ENCODE measurements at places on chromosomes 5 and 9.

GRCh38 chr5:14332746-14333145 lies 189.6 kb downstream of the TRIO start:
- DNase-seq, result no peak

GRCh38 chr5:151317871-151318270 lies 14.3 kb upstream of the SLC36A3 start:
- no peak for DNase-seq

DNA sequence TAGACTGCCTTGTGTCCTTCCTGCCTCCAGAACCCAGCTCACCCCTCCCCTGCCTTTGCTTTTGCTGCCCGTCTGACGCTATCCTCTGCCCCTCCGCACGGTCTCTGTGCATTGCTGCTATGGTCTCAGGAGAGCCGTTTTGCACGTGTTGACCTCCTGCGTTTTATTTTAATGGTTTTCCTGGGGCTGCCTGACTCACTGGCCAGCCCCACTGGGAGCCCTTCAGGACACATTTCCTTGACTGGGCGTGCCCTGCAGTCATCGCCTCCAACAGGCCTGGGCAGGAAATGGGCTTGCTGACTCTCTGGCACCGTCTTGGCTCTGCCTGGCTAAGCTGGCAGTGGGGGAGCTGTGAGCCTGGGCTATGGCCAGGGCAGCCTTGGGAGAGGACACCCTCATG lies 17.9 kb upstream of the ASS1 start:
- no peak for DNase-seq

DNA sequence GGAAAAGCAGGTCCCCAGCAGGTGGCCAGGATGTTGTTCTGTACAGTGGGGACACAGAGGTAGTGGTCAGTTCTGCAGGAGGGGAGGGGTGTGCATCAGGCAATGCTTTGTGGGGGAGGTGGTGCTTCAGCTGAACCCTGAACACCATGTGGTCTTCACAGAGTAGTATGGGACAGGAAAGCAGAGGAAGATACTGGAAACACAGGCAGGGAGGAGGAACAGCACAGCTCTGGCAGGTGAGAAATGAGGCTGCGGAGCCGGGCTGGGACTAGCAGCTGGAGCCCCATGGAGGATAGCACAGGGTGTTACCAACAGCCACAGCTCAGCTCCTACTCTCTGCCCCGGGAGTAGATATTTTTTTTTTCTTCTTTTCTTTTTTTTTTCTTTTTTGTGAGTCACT lies 161.5 kb downstream of the ENTREP1 start:
- no peak for DNase-seq

DNA sequence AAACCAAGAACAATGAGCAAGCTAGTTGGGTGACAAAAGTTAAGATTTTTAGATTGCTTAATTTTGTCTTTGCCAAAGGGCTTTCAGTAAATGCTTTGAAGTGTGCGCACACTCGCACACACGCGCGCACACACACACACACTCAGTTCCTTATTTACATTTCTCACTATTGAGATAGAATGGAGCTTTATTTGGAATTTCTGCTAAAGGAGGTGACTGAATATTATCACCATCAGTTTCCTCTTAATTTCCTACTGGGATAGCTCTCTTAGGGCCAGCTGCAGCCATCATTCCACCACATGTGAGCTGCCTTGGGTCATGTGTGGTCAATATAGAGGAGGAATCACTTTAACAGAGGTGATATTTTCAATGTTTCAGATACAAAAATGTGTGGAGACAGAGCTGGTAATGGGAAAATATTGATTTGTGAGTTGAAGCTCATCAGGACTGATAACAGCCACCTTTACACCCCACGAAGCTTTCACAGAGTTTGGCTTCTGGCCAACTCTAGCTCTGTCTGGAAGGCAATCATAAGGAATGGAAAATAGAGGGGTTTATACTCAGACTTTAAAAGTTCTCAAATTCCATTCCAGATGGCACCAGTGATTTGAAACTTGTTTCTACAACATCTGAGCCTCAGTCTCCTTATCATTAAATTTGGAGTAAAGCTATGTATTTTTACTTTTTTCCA lies 99.9 kb downstream of the MACIR start:
- DNase-seq, result no peak

GRCh38 chr9:114745108-114745848 lies 60.6 kb downstream of the TNFSF15 start:
- no peak for DNase-seq

GRCh38 chr5:74722271-74722670 lies 37.2 kb downstream of the HEXB start:
- DNase-seq, result no peak

DNA sequence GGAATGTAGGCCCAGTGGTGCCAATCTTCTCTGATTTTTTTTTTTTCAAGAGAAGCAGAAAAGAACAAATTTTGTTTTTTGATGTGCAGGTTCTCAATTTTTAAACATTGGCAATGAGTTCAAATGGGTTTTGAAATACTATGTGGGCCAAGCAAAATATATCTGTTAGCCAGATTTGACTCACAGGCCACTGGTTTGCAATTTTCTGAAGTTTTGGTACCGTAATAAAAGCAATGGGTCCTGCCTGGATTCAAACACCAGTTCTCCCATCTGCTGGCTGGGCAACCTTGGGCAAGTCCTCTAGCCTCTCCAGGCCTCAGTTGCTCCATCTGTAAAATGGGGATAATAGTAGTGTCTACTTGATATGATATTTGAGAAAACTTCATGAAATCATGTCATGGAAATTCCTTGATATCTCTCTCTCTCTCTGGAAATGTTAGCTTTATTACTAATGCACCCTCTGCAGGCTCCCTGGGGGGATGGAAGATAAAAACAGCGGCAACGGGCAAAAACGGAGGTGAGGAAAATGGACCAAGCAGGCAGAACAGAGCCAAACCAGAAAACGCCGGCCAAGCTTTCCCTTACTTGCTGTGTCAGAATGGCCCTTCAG lies 63.4 kb downstream of the SMIM23 start:
- no peak for DNase-seq

DNA sequence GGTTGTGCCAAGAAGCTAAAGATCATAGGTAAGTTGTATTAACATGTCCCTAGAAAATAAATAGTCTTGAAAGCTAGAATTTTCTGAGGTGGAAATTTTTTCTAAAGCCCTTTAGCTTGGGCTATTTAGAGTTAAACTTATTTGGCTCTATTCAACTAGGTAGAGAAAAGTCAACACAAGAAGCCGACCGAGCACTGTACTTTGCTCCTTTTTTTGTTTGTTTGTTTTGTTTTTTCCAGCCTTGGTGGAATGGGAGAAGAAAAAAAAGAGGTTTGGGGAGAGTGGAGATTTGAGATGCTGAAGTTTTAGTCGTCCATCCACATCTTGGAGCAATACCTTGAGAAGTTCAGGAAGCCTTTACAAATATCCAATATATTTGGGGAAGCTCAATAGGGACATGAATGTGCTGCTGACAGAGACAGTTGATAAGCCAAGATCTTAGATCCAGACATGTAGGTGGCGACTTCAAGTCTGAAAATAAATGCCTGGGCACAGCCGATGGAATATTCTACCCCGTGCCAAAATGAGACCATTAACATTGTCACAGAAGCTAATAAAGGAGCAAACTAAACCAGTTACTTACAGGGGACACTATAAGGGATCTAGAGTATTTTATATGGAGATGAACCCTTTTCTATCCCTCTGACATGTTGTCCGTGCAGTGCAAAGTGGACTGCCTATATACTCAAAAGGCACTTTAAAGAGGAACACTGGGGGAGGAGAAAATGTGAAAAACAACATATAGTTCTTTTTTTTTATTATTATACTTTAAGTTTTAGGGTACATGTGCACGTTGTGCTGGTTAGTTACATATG lies 466.1 kb downstream of the PTPRD start:
- no peak for DNase-seq

DNA sequence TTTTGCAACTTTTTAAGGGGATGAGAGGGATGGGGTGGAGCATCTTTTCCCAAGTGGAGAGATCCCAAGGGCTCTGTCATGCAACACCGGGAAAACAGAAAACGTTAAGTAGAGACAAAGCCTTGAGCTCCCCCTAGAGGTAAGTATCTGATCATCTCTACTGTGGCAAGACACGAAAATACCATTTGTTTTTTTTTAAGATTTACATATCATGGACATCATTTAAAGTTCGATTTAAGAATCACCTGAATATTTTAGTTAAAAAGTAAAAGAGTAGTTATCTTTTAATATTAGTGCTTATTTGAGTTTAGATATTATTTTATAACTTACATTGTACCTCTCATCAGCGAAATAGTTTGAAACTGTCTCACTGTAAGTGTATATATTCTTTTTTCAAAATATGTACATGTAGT lies 200.4 kb downstream of the LRRC70 start:
- no peak for DNase-seq

GRCh38 chr5:149358294-149358651 lies 427 bp downstream of the PCYOX1L start:
- DNase-seq, result no peak

GRCh38 chr5:170070556-170071412 lies 34.9 kb upstream of the FOXI1 start:
- DNase-seq, result no peak

- DNase-seq, result no peak
Observed at GRCh38 chr9:15697446-15697851, 144.6 kb downstream of the CCDC171 start.

DNA sequence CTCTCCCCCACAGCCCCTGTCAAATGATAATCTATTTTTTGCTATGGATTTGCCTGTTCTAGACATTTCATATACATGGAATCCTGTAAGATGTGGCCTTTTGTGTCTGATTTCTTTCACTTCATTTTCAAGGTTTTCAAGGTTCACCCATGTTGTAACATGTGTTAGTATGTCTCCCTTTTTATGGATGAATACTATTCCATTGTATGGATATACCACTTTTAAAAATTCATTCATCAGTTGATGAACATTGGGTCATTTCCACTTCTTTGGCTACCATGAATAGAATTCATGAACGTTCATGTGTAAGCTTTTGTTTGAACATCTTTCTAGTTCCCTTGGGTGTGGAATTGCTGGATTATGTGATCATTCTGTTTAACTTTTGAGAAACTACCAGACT lies 94.7 kb upstream of the ZNF366 start:
- no peak for DNase-seq

- DNase-seq, result peak; percentile 41
Observed at GRCh38 chr9:112750016-112750763, at the start of gene SNX30. Gene SNX30 (plus strand): TSS chr9:112750760. CDS start chr9:112751002, 242 bp downstream.

GRCh38 chr5:2864515-2865105 lies 113.1 kb upstream of the IRX2 start:
- no peak for DNase-seq

- no peak for DNase-seq
Observed at GRCh38 chr9:38117651-38118050, 48.6 kb upstream of the SHB start.

- DNase-seq, result no peak
Observed at GRCh38 chr5:10424124-10424731, 17.5 kb upstream of the ROPN1L start.

GRCh38 chr9:125906144-125906543 lies 159.0 kb downstream of the PBX3 start:
- no peak for DNase-seq

DNA sequence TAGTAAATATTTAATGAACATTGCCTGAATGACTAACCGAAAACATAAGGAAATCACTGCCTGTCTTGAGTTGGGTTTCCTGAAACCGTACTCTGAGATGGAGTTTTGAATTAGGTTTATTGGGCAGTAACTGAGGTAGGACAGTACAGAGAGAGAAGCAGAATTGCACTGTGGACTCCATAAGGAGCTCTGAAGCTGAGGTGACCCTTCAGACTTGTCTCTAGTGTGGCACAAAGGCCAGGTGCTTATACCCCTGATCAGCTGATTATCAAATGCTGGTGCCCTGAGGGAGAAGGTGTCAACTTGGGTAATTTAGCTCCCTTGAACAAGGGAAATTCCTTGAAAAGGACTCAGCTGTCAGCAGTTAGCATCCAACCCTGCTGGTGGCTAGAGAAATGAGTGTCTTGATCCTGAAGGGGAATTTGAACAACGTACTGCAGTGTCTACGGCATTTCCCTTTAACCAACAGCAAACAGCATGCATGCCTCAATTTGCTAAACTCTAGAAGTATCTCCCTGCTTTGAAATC lies 135.0 kb upstream of the SMARCA2 start:
- no peak for DNase-seq

DNA sequence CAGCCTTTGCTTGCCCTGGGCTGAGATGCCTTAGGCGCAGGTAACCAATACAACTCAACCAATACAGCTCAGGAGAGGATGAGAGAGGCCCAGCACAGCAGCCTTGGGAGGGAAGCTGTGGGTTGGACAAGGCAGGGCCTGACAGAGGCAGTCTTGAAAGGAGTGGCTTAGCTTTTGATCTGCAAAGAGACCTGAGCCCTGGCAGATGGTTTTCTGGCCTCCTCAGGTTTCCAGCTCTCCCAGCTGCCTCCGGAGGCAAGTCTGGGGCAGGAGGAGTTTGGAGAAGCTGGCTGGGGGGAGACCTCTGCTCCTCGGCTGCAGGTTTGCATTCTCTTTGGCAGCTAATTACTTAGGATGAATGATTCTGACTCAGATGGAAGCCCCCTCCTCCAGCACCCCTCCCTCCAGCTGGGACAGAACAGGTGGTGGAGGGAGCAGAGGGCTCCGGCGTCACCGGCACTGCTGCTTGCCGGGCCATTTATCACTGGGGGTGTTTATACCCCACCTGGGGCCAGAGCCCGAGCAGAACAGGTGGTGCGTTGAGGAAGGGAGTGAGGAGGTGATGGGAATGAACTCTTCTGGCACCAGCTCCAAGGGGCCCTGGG lies 50.8 kb downstream of the TSPAN17 start:
- DNase-seq, result no peak

- no peak for DNase-seq
Observed at GRCh38 chr5:178695556-178695955, 34.9 kb downstream of the ZNF354A start.

DNA sequence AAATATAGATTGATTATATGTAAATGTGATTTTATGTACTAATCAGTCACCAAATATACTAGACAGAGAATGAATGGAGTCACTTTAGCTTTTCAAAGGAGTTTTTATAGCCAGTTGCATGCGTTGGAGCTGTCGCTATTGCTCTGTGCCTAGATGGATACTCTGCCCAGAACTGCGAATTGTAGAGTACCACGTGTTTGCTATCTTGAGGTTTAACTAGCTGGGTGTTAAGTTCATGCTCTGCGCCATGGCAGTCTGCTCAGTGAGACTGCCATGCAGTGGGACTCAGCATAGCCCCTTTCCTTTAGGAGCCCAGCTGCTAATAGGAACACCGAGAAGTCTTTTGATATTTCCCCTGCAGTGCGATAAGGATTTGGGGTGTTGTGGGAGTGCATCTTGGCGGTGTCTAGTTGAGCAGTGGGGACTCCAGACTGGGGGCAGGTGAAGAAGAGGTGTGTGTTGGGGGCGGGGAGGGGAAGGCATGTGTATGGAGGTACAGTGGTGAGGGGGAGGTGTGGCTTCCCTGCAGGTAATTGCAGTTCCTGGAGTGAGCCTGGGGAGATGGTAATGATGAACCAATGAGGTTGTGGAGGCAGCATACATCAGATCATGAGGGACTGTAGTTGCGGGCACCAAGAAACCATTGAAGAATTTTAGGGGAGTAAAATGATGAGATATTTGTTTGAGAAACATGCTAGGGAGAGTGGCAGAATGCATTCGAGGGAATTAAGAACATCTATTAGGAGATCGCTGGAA lies 118.9 kb downstream of the TRIO start:
- DNase-seq, result no peak

Measured in activated CD4-positive, alpha-beta T cell treated with anti-CD3 and anti-CD28 coated beads, Interleukin-2, amount 50 U/mL, for 24 hours (primary cell).